ENCODE measurements at places on chromosomes 4 and X. TPM values are rescaled to one million over a fixed set of nuclear protein-coding genes. Genes with fewer than 3 reads are reported as not detected.

GRCh38 chrX:22541926-22542325 lies 269.2 kb downstream of the CBLL2 start:
- DNase-seq = no peak

GRCh38 chr4:174058846-174059245 lies 224.6 kb downstream of the FBXO8 start:
- no peak for DNase-seq

- peak; percentile 26 for DNase-seq
Measured at GRCh38 chrX:136608295-136608933, 39.5 kb upstream of the CD40LG start.

GRCh38 chr4:184994010-184994622 lies 24.2 kb upstream of the HELT start:
- no peak for DNase-seq

SMIM31 gene
- total RNA-seq = not detected

- no peak for DNase-seq
Measured at GRCh38 chrX:19772822-19773628, 114.4 kb downstream of the SH3KBP1 start.

GRCh38 chr4:65917486-65917885 lies 247.2 kb upstream of the EPHA5 start:
- DNase-seq = no peak

DNA sequence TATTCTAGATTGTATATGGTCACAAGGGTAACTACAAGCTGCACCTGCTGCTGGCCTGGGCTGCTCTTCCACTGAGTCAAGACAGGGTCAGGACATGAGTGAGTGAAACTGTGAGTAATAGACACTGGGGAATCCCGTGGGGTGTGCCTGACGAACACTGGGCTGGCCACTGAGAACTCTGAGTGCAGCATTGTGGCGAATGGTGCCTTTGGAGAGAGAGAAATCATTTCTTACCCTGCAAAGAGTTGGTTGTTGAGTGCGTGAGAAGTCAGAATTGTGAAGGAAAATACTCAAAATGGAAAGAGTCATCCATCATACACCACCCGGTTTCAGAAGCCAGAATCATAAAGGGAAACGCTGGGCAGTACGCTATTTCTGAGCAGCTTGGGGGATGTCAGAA lies 43.1 kb upstream of the LSM6 start:
- DNase-seq = no peak

DNA sequence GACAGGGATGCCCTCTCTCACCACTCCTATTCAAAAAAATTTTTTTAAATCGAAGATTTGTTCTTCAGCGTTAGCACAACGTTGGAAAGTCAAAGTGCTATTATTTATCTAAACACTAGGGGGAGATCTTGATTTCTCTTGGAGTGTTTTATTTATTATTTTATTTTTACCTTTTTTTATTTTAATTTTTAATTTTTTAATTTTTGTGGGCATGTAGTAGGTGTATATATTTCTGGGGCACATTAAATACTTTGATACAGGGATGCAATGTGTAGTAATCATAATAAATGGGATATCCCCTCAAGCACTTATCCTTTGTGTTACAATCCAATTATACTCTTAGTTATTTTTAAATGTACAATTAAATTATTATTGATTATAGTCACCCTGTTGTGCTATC lies 37.4 kb upstream of the SLC10A4 start:
- DNase-seq = no peak

GRCh38 chr4:971666-972500 lies 1.5 kb downstream of the DGKQ start:
- DNase-seq = no peak

DNA sequence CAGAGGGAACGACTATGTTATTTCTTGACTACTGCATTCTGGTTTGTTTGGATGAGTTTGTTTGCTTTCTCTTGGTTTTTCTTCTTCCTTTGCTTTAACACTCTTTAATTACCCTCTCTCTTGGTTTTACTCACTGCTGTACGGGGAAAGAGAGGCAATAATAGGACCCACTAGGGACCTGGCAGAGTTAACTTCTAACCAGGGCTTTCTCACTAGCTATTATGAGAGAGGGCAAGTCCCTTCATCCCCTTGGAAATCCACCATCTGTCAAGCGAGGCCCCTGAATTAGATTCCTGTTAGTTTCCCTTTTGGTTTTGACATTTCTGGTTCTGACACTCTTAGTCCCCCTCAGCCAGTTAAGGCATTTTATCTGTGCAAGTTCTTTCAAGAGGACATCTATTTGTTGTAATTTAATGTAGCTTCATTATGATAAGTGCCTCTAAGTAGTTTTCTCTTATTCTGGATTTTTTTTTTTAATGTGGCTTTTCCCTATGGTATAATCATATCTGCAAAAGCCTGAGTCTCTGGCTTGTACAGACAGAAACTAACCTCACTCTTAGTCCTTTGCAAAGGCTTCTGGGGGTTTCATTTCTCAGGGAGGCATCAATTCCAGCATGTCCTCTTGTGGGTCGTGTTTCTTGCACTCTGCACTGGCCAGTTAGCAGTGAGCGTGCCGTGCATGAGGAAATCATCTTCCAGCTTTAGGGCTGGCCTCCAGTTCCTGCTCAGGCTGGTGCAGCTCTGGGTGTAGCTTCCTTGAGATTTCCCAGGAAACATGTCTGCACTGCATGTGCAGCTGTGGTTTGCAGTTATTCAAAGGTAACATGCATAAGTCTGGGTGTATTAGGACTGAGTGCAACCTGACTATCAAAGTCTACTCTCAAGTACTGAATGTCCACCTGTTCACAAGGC lies 221.3 kb downstream of the STIM2 start:
- no peak for DNase-seq

DNA sequence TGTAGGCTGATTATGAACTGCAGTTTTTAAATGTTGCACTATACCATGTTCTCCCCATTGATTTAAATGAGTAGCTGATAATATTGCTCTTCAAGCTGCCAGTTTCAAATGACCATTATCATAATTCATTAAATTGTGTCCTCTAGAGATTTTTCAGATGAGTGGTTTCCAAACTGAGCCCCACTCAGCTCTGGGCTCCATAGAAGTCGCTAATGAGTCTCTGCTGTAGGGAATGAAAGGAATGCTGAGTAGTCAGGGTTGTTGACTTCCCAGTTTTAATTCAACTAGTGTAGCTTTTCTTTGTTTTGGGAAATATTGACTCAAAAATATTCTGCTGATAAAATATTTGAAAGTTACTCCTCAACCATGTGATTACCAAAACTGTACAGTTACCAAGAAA lies 1081.1 kb downstream of the ARAP2 start:
- DNase-seq = no peak

DDX53 gene
- total RNA-seq = not detected

DNA sequence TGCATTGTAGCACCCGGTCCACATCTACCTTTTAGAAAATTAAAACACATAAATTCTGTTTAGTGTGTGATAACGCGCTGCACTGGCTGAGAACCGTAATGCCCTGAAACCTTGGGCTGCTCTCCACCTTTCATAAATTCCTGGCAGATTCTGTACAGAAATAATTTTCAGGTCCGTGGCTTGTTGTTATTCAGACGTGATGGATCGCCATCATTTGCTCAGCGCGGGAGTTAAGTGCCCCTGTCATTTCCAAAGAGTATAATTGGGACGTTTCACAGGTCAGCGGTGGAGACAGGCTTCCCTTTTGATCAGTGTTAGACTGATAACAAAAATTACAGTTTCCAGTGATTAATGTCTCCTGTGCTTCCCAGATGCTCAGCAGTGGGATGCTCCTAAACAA lies 16.5 kb downstream of the UVSSA start:
- no peak for DNase-seq

ZNF674 gene
- total RNA-seq = 2.7 TPM

DNA sequence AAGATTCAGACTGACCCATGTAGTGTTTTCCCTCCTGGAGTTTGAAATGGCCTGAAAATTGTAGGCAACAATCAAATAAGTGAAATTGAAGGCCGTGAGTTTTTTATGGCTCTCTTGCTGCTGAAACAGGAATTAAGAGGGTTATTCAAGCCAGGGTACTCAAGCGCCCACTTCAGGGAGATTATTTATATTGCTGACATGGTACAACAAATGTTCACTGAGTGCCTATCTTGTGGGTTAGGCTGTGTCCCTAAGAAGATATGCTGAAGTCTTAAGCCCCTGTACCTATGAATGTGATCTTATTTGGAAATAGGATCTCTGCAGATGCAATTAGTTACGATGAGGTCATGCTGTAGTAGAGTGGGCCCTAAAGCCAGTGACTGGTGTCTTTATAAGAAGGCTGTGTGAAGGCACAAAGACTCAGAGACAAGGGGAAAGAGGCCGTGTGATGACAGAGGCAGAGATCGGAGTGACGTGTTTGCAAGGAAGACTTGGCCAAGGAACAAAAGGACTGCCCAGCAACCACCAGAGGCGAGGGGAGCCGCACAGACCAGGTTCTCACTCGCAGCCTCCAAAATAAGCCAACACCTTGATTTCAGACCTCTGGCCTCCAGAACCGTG lies 72.9 kb downstream of the MED28 start:
- DNase-seq = no peak

DNA sequence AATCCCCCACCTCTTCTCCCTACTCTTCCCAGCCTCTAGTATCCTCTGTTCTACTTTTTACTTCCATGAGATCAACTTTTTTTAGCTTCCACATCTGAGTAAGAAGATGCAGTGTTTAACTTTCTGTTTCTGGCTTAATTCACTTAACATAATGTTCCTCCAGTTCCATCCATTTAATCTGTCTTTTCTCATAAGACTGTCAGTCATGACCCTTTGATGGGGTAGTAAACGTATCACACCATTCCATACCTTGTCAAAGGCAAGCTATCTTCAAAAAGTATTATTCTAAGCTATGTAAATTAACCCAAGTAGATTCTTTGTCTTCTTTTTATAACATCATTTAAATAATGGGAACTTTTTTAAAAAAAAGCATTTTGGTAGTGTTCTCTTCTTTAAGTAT lies 15.0 kb upstream of the GBA3 start:
- DNase-seq = no peak

GRCh38 chrX:3271183-3271833 lies 75.1 kb downstream of the MXRA5 start:
- no peak for DNase-seq

RNF150 gene
- total RNA-seq = 38.4 TPM

GRCh38 chr4:152727784-152728183 lies 48.0 kb upstream of the TMEM154 start:
- no peak for DNase-seq

CTAG2 gene
- total RNA-seq = not detected

SHROOM2 gene
- 1.1 TPM for total RNA-seq

GRCh38 chrX:69163936-69164741 lies 1.1 kb downstream of the PJA1 start:
- peak; percentile 40 for DNase-seq

DNA sequence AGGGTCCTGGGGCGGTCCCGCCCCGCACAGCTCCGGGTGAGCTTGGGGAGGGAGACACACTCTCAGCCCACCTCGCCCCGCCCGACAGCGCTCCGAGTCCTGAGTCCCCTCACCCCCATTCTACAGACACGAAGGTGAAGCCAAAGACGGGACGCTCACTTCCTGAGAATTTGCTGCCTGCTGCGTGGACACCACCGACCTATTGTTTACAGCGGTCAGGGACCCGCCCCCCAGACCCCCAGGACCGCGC lies 796 bp upstream of the ZNF141 start:
- no peak for DNase-seq

DNA sequence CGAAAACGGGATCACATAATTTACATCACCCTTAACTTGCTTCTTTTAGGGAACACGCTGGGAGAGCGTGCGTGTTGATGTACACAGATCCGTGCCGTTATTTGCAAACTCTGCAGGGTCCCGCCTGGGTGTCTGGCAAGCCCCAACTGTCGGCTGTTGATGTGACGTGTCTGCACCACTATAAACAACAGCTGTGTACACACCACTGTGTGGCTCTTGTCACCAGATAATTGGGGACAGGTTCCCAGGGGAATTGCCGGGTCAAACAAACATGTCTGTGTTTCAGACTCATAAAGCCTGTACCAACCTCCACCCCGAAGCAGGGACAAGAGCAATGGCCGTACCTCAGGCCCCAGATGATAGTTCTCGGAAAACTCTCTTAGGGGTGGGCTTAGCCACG lies 105.0 kb upstream of the AFAP1 start:
- no peak for DNase-seq

ADH1B gene
- 523 TPM for total RNA-seq

GRCh38 chrX:135931644-135932487 lies 38.4 kb downstream of the SAGE1 start:
- peak; percentile 49 for DNase-seq

- no peak for DNase-seq
Measured at GRCh38 chr4:88291003-88291402, 6.6 kb upstream of the PPM1K start.

GRCh38 chrX:1529328-1529727 lies 7.7 kb downstream of the P2RY8 start:
- DNase-seq = no peak

GRCh38 chrX:72280321-72280845 lies 3.3 kb upstream of the RPS4X start:
- no peak for DNase-seq

GRCh38 chr4:159608436-159608835 lies 505.6 kb downstream of the RAPGEF2 start:
- no peak for DNase-seq

- DNase-seq = no peak
Measured at GRCh38 chrX:48470833-48471118, 716 bp upstream of the SLC38A5 start.

- no peak for DNase-seq
Measured at GRCh38 chrX:150841456-150842197, 56.8 kb downstream of the CD99L2 start.

GRCh38 chr4:86948276-86948675 lies 13.5 kb downstream of the AFF1 start:
- no peak for DNase-seq

FGF2 gene
- 7.5 TPM for total RNA-seq

GRCh38 chr4:147799986-147800555 lies 68.2 kb downstream of the ARHGAP10 start:
- no peak for DNase-seq

DNA sequence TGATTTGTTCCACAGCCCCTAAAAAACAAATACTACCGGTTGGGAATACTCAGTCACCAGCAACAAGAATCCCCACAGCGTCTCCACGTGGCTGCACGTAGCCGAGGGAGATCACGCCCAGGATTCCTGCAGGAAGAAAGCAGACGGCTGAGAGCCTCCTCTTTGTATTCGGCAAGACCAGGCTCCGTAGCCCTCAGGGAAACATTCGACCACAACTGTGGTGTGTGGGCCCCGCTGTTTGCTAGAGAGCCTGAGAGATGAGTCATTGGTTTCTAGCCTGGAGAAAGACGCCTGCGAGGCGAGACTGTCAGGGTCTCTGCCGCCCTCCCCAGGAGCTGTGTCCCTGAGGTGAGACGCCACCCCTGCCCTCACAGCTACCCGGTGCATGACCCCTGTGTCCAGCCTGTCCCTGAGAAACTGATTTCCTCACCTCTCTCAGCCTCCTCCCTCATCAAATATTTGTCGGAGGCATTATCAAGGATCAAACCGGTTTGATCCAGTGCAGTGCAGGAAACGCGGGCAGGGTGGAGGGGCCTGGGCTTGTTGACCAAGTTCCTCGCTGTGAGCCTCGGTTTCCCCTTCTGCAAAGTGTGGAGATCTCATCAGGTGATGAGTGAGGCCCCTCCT lies 4.7 kb upstream of the S100P start:
- DNase-seq = no peak

GRCh38 chr4:79402332-79402851 lies 5.6 kb downstream of the GK2 start:
- DNase-seq = no peak

NIPAL1 gene
- total RNA-seq = 0.53 TPM

GRCh38 chrX:41293269-41293668 lies 40.7 kb upstream of the DDX3X start:
- no peak for DNase-seq
